Spinal cord (tissue), 10 donors: ENCODE measurements at places on chromosomes 7 and 10. TPM values are rescaled to one million over a fixed set of nuclear protein-coding genes. Genes with fewer than 3 reads are reported as not detected.

NUPR2 gene
- 1.5 TPM for polyA plus RNA-seq

WNT8B gene
- 0.44 TPM for polyA plus RNA-seq

GPRIN2 gene
- polyA plus RNA-seq = 10.7 TPM

CPVL gene
- polyA plus RNA-seq = 14.2 TPM

TLX1 gene
- polyA plus RNA-seq = 0.33 TPM

OPN4 gene
- 0.17 TPM for polyA plus RNA-seq

SPACDR gene
- polyA plus RNA-seq = 6.5 TPM

NRCAM gene
- 148 TPM for polyA plus RNA-seq

TMEM236 gene
- 0.24 TPM for polyA plus RNA-seq

SHTN1 gene
- 110 TPM for polyA plus RNA-seq

STOX1 gene
- 10.7 TPM for polyA plus RNA-seq

WDFY4 gene
- 3.3 TPM for polyA plus RNA-seq

CDC14C gene
- 0.86 TPM for polyA plus RNA-seq

GPC2 gene
- polyA plus RNA-seq = 53.6 TPM

DEPP1 gene
- 8.1 TPM for polyA plus RNA-seq

SSBP1 gene
- polyA plus RNA-seq = 117 TPM

EGR2 gene
- 2.7 TPM for polyA plus RNA-seq

ELN gene
- polyA plus RNA-seq = 192 TPM

TAC1 gene
- 90.5 TPM for polyA plus RNA-seq

AP5Z1 gene
- polyA plus RNA-seq = 40.0 TPM

TMEM140 gene
- 10.6 TPM for polyA plus RNA-seq

MEPCE gene
- 41.8 TPM for polyA plus RNA-seq

CALHM1 gene
- polyA plus RNA-seq = 0.24 TPM

GSAP gene
- 13.4 TPM for polyA plus RNA-seq

SPDYE9 gene
- 1.6 TPM for polyA plus RNA-seq

TSC22D4 gene
- 326 TPM for polyA plus RNA-seq

LIPK gene
- polyA plus RNA-seq = not detected

LLCFC1 gene
- polyA plus RNA-seq = 0.38 TPM

CALY gene
- 251 TPM for polyA plus RNA-seq

FRMD4A gene
- 97.8 TPM for polyA plus RNA-seq

NCF1 gene
- 2.5 TPM for polyA plus RNA-seq

RADIL gene
- polyA plus RNA-seq = 18.9 TPM

PKD2L1 gene
- polyA plus RNA-seq = 0.81 TPM

SPDYE11 gene
- 1.6 TPM for polyA plus RNA-seq

RAB18 gene
- polyA plus RNA-seq = 168 TPM

LANCL2 gene
- 67.1 TPM for polyA plus RNA-seq

MSS51 gene
- polyA plus RNA-seq = 2.4 TPM

ZNF736 gene
- polyA plus RNA-seq = 15.5 TPM

CALCR gene
- polyA plus RNA-seq = 1.1 TPM

FAM180A gene
- polyA plus RNA-seq = 0.22 TPM

ITPRID1 gene
- polyA plus RNA-seq = not detected

ZNF735 gene
- polyA plus RNA-seq = not detected

MSMB gene
- polyA plus RNA-seq = not detected
